ENCODE measurements at places on chromosomes 11 and 22. TPM values are rescaled to one million over a fixed set of nuclear protein-coding genes. Genes with fewer than 3 reads are reported as not detected.

DNA sequence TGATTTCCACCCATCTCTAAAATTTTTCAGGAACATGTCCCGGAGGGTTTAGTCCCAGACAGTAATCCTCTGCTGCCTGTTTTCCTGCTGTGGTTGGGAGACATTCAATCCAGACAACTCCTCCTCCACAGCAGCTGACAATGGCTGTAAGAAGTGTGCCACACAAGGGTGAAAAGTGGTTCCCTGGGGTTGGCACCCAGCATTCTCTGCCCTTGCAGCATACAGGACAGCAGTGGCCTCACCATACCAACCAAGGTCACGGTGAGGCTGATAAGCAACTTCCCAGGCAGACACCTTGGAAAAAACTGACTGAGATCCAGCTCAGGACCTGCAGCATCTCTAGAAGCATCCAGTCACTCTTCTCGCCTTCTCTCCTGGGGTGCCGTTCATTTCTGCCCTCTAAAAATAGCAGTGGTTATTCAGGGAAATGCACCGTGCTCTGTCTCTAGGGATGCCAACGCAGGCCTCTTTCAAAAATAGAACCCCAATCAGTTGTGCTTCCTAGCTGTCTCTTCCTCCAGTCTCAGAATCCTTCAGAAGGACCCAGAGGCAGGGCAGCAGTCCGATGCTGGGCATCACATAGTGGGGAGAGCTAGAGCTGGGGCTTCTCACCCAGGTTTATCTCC lies 241.0 kb downstream of the TENM4 start:
- DNase-seq = no peak

DNA sequence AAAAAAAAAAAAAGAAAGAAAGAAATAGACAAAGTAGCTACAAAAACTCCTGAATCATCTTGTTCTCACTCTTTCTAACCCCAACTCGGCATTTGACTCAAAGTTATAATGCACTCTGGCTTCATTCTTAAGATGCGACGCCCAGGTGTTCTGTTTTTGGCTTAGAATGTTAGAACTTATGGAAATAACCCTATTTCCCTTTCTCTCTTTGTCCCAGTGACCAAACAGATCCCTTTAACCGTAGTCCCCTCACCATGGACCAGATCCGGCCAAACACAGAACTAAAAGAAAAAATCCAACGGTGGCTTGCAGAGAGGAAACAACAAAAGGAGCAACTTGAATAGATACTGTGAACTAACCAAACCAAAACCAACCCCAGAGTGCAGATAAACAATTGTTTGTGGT lies 5.3 kb upstream of the ATP5MG start:
- DNase-seq = no peak

GRCh38 chr11:46271875-46272815 lies 5.3 kb upstream of the CREB3L1 start:
- DNase-seq = no peak

APOBEC3C gene
- total RNA-seq = 33.6 TPM

DNA sequence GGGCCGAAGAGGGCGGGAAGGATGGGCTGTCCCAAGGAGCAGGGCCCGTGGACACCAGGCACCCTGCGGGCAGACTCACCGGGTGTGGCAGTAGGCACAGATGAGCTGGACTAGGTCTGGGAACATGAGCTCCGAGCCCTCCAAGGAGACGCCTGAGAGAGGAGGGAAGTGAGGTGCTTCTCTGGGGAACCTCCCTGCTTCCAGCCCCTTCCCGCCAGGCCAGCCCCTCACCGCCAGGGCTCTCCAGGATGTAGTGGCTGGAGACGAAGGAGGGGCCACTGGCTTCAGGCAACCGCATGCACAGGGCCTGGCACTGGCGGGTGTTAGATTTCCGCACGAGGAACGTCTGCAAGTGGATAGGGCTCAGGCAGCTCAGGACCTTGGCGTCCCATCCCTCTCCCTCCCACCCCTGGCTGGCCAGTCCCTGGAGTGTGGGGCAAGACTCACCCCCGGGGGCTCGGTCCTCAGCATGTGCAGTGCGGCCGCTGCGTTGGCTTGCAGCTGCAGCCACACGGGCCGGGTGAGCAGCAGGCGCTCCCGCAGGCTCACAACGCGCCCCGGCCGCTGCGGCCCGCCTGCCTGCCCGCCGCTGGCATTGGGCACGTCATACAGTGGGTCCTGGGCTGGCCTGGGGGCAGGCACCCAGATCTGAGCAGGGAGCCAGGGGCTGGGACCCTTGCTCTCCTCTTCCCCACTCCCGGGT lies 552 bp downstream of the RIN1 start:
- no peak for DNase-seq

DNA sequence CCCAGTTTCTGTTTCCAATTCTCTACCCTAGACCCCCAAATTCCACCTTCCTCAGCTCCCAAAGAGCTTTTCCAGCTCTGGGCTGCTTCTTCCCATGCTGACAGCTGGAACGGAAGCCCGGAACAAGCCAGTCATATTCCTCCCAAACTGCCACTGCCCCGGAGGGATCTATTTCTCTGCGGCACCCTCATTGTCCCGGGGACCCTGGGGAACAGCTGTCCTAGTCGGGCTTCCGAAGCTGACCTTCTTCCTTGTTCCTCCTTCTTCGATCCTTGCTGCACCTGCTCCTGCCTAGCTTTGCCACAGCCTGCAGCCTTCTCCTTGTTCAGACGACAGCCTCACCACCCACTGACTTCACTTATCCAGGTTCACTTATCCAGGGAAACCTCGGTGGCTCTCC lies 105.7 kb downstream of the TSPAN18 start:
- no peak for DNase-seq

DNA sequence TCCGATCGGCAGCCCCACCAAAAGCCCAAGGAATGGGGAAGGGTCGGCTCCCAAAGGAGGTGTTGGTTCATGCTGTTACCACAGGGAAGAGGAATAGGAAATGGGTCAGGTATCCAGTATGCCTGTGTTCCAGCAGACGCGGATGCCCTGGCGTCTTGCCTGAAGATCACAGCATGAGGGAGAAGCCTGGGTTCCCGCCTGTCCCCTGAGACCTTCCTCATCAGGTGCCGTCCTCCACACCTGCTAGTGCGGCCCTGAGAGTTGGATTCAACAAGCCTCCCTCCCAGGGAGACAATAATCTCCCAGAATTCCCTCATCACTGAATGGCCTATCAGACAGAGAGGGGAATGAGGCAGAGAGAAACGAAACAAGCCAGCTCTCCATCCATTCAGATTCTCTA lies 92.2 kb downstream of the SPATA19 start:
- no peak for DNase-seq

DNA sequence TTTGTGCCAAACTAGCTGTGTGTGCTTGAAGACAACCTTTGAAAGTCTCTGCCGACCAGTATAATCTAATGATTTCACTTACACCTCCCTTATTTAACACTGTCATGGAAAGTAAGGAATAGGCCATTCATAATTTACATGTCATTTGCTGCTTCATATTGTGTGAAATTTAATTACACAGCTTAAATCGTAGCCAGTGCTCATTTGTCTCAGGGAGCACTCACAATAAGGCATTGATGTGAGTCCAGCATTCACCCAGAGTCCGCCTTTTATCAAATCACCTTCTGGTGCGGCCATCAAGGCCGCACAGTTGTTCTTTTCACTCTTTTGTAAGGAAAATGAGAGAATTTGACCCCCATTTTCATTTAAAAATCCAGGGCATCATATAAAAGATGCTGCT lies 46.9 kb downstream of the PAX6 start:
- DNase-seq = no peak

- DNase-seq = no peak
These were observed 1323.0 kb downstream of the BRD1 start for GRCh38 chr22:48504519-48505140.

TKFC gene
- 50.8 TPM for total RNA-seq

DNA sequence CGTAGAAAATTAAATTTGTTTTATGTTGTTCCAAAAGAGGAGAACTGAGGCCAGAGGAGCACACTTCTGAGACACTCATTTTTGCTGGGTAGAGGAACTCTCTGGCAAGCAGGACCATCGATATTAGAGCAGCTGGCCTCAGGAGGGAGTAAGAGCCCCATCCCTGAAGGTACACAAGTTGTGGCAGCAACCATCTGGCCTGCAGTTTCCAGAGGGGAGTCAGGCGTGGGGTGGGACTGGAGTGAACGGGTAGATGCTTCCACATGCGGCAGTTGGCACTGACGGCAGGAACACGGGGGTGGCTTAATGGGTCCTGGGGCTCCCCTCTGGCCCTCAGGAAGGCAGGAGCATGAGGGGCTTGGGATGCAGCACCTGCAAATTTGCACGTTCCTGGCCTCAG lies 13.2 kb upstream of the SSTR3 start:
- DNase-seq = no peak

DNA sequence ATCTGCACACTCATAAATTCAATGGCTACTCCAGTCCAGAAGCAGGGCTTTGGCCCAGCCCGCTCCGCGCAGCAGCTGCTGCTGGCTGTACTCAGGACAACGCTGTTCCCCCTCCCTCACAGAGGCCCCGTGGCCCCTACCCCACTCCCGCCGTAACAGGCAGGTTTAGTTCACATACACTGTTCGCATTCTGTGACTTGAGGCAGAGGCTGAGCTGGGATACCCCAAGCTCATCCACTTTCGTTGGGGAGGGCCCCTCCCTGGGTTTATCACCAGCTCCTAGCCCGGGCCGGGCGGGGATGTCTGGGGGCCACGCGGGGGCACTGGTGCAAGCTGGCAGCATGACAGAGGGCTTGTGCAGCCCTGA lies 52.4 kb downstream of the SYT13 start:
- no peak for DNase-seq

DNA sequence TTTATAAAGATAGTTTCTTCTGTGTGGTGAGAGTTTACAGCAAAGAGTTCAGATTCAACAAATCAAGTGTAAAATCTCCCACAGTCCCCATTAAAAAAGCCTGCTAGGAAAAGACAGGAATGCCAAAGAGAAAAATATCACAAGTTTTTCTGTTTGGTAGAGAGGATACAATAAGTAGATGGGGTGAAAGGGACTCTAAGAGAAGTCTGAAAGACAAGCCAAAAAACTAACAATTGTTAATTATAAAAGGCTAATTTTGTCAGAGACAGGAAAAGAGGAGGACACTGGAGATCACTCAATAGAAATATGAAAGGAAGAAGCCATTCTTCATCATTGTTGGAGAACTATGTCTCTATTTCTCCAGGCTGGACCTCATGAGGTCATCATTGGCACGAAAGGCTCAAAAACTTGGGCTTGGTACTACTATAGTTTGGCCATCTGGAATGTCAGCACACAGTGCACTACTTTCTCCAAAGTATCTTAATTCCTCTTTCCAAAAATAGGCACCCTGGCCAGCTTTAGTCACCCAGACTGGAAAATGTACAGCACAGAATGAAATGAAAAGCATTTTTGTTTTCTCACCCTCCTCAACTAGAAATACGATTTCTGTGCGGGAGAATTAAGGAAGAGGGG lies 531 bp upstream of the SOX6 start:
- no peak for DNase-seq

DNA sequence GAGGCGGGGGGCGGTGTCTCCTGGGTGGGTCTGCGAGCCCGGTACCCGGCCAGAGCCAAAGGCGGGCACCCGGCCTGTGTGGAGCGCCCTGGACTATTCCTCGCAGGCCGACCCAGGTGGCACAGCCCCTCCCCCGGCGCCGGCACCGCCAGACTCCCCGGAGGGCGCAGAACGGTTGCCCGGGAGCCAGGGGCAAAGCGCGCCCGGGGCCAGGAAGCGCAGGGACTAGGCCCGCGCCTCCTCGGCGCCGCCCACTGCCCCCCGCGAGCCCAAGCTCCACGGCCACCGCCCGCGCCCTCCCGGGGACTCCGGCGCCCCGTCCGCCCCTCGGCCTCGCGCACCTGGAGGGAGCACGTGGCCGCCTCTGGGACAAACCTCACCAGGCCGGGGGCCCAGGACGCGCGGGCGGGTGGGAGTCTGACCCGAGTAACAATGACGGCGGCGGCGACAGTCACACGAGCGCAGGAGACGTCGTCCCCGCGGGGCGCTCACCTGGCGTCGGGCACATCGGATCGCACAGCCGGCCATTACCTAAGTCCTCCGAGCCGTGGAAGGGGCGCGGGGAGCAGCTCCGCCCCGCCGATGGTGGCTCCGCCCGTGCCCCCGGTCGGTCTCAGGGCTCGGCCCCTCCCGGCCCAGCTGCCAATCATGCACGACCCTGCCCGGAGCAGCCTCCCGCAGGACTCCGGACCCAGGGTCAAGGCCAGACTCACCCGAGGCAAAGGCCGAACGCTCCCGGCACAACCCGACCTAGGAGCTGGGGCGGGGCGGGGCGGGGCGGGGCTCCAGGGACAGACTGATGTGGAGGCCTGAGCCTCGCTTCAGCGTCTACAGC lies 7.4 kb downstream of the PLXNB2 start:
- no peak for DNase-seq

- no peak for DNase-seq
These were observed 53.0 kb downstream of the GRAMD4 start for GRCh38 chr22:46673205-46673604.

All from activated T-cell treated with anti-CD3 and anti-CD28 coated beads, Interleukin-2, amount 50 U/mL, for 4 hours (primary cell).